Stimulated activated CD8-positive, alpha-beta memory T cell treated with anti-CD3 and anti-CD28 coated beads, Interleukin-7, amount 100 ng/mL, for 1 hour (primary cell): ENCODE measurements at places on chromosomes 12 and 14.

DNA sequence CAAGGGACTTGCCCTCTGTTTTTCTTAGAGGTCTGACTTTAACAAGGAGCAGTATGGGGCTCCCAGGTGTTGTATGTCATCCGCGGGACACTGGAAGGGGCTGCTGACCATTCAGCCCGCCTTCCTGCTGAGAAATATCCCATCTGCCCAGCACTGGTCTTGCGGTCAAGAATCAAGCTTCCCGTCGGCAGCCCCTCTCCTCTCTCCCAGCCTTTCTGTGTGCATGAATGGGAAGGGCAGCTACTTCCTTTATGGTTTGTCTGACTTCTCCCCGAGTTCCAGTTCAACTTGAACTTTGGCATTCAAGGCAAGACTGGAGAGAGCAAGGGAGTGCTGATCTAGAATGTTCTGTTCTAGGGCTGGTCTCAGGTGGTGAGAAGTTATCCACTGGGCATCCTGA is 51.5 kb downstream of the PSMA6 start:
- no peak for DNase-seq

GRCh38 chr14:102672410-102672960 is 80.0 kb downstream of the RCOR1 start:
- DNase-seq, result no peak

DNA sequence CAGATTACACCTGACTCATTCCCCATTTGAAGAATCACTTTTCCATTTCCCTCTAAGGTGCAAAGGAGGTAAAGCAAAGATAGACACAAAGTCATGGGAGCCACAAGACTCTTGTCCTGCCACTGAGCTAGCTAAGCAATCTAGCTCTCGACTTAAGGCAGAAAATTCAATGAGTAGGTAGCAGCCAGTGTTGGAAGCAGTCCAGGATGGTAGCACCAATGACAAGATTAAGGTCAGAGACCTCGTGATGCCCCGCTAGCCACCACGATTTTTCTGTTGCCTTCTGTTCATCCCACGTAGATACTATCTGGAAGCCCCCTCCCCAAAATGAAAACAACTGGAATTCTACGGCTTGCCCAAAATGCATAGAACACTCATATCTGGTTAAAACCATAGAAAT is 1.4 kb downstream of the VAMP1 start:
- no peak for DNase-seq

GRCh38 chr12:6963016-6963731 is 7.3 kb downstream of the PHB2 start:
- DNase-seq, result no peak

DNA sequence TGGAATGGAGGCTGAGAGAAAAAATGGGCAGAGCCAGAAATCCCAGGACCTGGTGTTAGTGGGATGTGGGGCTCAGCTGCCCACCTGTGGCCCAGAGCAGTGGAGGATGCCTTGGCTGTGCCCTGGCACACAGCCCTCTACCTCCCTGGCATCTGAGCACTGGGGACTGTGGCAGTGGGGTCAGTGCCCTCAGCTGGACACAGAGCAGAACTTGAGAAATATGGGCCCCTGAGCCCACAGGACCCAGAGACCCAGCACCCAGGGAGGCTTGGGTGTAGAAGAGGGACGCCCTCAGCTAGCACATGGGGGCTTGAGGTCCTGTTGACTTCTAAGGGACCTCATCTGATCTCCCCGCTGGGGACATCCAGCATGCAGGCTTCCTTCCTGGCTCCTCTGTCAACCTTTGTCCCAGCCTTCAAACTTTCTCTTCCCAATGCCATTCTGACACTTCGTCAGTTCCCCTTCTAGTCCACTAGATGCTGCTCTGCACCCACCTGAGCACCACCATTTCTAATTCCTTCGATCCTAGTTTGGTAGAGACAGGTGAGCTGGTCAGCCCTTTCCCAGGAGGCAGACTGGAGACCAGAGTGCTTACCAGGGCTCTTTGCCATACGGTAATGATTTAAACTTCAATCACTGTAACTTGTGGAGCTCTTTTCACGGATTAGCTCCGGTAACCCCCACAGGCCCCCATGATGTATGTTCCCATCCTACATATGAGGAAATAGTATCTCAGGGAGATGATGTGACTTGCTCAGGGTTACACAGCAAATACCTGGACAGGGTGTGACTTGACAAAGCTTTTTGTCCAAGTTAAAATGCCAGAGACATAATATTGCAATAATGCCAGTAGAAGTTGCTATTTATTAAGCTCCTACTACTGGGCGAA is 143.7 kb downstream of the ASCL4 start:
- DNase-seq, result no peak

DNA sequence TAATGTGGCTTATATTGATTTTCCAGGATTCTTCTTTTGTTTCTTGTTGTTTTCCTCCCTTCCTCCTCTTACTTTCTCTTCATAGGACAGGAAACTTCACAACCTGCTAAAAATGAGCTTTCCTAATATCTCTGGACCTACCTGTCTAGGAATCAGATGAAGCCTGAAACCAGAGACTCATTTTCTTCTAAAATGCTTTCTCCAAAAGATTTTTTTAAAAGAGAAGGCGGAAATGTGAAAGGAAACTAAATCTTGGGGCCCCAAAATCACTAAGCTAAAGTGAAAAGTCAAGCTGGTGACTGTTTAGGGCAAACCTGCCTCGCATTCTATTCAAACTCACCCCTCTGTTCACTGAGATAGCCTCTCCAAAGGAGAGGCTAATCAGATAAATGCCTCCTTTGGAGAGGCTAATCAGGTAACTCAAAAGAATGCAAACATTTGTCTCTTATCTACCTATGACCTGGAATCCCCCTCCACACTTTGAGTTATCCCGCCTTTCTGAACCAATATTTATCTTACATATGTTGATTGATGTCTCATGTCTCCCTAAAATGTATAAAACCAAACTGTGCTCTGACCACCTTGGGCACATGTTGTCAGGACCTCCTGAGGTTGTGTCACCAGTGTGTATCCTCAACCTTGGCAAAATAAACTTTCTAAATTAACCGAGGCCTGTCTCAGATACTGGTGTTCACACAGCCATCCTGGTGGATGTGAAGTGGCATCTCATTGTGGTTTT is 72.7 kb upstream of the HECTD1 start:
- DNase-seq, result no peak

GRCh38 chr14:44795725-44796124 is 166.0 kb downstream of the KLHL28 start:
- no peak for DNase-seq
